ENCODE measurements at places on chromosomes 16 and 17.

DNA sequence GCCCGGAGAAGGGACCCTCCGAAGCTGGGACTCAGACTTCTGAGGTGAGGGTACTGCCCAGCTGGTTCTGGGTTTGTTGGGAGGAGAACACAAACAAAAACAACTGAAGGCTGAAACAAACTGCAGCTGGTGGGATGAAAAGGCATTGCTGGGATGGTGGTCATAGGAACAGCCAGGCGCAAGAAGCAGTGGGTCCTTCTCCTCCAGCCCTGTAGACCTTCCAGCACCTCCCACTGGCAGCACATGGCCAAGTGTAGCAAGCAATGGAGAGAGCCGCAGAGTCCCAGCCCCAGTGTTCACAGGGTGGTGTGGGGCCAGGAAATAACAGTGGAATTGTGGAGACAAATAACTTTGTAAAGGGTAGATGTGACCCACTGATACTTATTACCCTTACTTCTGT is 48.7 kb upstream of the FOXJ1 start:
- no peak for DNase-seq

DNA sequence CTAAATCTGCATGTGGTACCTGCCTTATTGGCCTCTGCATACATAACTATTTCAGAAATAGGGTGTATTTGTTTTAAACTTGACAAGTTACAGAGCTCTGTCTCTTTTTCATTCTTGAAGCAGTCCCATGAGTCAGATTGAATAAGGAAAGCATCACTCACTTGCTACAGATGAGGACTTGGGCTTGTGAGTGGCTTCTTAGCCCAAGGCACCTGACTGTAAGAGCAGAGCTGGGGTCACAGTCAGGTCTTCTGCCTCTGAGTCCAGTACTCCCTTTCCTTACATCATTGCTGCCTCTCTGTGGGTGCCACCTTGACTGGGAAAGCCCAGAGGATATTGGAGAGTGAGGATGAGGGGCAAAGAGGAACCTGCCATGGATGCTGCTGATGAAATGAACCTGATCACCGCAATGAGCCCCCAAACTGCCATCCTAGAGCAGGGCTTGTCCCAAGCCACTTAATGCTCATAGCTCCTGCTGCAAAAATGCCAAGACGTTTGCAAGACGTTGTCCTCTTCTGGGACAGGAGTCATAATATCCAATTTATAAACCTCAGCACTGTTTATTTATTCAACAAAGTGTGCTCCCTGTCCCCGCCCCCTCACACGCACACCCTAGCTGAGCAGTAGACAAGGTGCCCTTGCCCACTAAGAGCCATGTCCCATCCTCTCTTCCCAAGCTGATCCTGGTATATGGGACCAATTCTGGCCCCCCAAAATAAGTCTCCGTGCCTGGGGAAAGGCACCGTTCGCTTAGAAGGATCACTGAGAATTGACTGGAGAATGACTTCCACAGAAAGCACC is 74.1 kb downstream of the CCDC182 start:
- no peak for DNase-seq

DNA sequence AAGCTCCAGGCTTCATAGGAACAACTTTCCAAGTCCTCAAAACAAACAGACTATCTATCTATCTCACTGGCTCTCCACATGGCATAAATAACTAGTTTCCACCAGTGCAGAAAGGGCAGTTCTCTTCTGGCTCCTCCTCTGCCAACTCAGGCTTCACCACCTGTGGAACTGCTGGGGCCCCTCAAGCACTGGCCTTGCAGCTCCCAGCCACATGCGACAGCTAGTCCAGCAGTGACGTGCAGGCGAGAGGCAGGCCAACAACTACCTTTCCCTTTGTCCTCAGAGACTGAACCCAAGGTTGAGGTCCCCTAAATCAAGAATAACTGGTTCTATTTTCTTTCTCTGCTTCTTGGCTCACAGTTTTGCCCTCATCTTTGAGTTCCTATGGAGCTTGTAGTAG is 137.6 kb downstream of the AATF start:
- no peak for DNase-seq

- DNase-seq = no peak
Observed at GRCh38 chr17:45700171-45701090, 83.7 kb upstream of the CRHR1 start.

- no peak for DNase-seq
Observed at GRCh38 chr17:68878226-68878885, 76.8 kb downstream of the ABCA8 start.

DNA sequence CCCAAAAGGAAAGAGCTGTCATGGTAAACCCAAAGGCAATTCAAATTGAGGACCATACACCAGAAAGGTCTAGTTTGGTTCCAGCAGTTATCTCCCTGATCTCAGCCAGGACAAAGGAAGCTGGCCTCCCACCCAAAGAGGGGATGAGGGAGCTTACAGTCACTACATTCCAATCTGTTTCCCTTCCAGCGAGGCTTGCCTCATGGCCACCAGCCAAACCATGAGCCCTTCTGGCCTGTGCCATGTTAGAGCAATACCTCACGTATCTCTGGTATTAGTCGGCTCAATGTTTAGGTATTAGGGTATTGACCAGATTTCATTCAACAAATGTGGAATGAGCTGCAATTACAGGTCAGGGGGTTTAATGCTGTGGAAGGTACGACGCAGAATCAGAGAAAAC is 8.4 kb downstream of the NDUFAB1 start:
- no peak for DNase-seq

DNA sequence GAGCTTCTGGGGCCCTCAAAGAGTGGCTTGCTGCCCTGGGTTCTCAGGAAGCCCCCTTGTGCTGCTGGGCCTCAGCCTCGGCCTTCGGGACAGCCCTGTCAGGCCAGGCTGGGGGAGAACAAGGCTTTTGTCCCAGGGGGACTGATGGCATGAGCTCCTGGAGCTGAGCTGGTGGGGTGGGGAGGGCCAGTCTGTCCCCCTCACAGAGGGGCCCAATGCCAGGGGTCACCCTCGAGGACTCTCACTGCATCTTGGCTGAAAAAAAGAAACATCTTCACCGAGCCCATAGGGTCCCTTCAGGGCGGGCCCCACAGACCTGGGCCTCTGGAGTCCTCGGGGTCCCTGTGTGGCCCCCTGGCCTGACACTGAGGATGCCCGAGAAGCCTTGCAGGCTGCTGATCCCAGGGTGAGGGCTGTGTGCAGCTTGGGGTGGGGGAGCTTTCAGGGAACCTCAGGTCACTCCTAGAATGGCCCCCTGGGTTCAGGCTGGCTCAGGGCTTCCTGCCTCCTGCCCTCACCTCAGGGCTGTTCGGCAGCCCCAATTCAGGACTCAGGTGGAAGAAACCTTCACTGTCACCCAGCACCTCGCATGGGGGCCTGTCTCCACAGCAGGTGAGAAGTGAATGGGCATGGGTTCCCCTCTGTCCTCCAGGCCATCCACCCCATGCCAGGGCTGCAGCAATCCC is 90.5 kb downstream of the TNFRSF13B start:
- no peak for DNase-seq

DNA sequence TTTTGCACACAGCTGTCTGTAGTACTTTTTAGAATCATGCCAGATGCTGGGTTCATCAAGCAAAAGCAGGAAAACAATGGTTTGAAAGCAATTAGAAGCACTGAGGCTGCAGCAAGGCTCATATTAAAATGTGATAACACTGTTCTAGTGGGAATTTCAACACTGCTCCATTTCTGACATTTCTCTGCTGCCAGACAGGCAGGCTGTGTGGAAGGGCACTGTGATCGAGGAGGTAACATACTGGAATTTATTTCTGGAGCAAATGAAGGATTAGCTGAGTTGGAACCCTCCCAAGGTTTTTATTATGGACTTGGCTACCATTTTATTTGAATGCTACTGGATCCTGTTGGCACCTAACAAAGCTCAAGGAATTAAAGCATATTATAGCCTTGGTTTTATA is 66.9 kb downstream of the SKAP1 start:
- DNase-seq = no peak

- no peak for DNase-seq
Observed at GRCh38 chr16:27549464-27549745, 308 bp downstream of the GTF3C1 start.

DNA sequence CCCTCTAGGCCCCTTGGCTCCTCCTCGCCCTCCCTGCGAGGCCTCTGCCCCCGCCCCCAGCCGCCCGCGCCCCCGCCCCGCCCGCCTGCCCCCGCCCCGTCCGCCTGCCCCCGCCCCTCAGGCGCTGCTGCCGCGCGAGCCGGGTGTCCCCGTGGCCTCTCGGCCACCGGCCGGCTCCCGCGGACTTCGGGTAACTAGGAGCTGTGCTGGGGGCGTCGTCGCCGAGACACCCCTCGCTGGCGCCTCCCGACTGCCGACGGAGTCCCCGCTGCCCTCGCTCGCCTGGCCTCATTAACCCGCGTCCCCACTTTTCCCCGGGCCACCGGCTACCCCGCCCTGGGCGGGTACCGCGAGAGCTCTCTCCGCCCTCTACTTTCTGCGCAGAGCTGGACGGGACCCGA is at the start of gene TLCD1:
Gene TLCD1, minus strand, starts transcription at position 8 of the 401 bp plus-strand sequence. CDS start 136 bp downstream, outside the sequence.
- no peak for DNase-seq

- DNase-seq = no peak
Observed at GRCh38 chr16:27219161-27219560, 15.8 kb downstream of the KDM8 start.

All from renal cortical epithelial cell (primary cell).